ENCODE measurements at places on chromosomes 4 and X.

- no peak for DNase-seq
Measured at GRCh38 chrX:109830157-109830703, 97.2 kb upstream of the ACSL4 start.

GRCh38 chr4:39014028-39014427 is 18.2 kb downstream of the TMEM156 start:
- no peak for DNase-seq

- DNase-seq = peak; percentile 71
Measured at GRCh38 chr4:157221895-157222770, 1.6 kb downstream of the GRIA2 start.

GRCh38 chr4:76106442-76106841 is 31.9 kb downstream of the ART3 start:
- no peak for DNase-seq
